Vein endothelial cell (primary cell): ENCODE measurements at places on chromosomes 3 and 15. TPM values are rescaled to one million over a fixed set of nuclear protein-coding genes. Genes with fewer than 3 reads are reported as not detected.

The CYP8B1 gene
- total RNA-seq = not detected in 2 replicates

The DUSP7 gene
- 17.1 and 21.2 TPM in 2 replicates for total RNA-seq

The CACNA2D2 gene
- total RNA-seq = under 0.01 TPM in 1 of 2 replicates, not detected in the other

The GOLGA8Q gene
- 0.33 and 0.48 TPM in 2 replicates for total RNA-seq

The PPP1R14D gene
- total RNA-seq = not detected in 2 replicates

The CCR3 gene
- not detected in 2 replicates for total RNA-seq

The MEIS2 gene
- 10.1 and 12.2 TPM in 2 replicates for total RNA-seq

The LDHAL6B gene
- not detected in 2 replicates for total RNA-seq

The LRTM1 gene
- total RNA-seq = not detected in 2 replicates

The RSL24D1 gene
- 76.5 and 77.7 TPM in 2 replicates for total RNA-seq

The GOLGA6A gene
- total RNA-seq = not detected in 2 replicates

The CLDN11 gene
- total RNA-seq = 698 and 1,051 TPM in 2 replicates

The GPR87 gene
- 0.19 and 0.33 TPM in 2 replicates for total RNA-seq

The ILDR1 gene
- not detected in 2 replicates for total RNA-seq

The GRIP2 gene
- not detected in 2 replicates for total RNA-seq

The DUT gene
- total RNA-seq = 39.2 and 39.5 TPM in 2 replicates

The CSPG4 gene
- total RNA-seq = 0.19 and 0.33 TPM in 2 replicates

The RASGRP1 gene
- total RNA-seq = under 0.01 and 0.76 TPM in 2 replicates

The GOLGA8T gene
- total RNA-seq = not detected in 2 replicates

The KLHL40 gene
- total RNA-seq = not detected in 2 replicates

The BSN gene
- total RNA-seq = 0.19 and 0.65 TPM in 2 replicates

The PARL gene
- 27.1 and 27.7 TPM in 2 replicates for total RNA-seq

The SLC15A2 gene
- total RNA-seq = under 0.01 and 0.33 TPM in 2 replicates

The RTP2 gene
- not detected in 2 replicates for total RNA-seq

The ALDH1A2 gene
- total RNA-seq = 39.8 and 51.1 TPM in 2 replicates

The TPRG1 gene
- 0.38 and 0.98 TPM in 2 replicates for total RNA-seq

The ZIC1 gene
- total RNA-seq = not detected in 2 replicates

The TBL1XR1 gene
- total RNA-seq = 117 and 127 TPM in 2 replicates

The GP9 gene
- not detected in 2 replicates for total RNA-seq

The CCR8 gene
- total RNA-seq = not detected in 2 replicates

The PPARG gene
- total RNA-seq = 23.2 and 36.9 TPM in 2 replicates

The GOLGA8G gene
- not detected in 2 replicates for total RNA-seq

The KNG1 gene
- not detected in 2 replicates for total RNA-seq

The STAC gene
- total RNA-seq = 0.57 and 0.98 TPM in 2 replicates

The CTXN2 gene
- total RNA-seq = not detected in 2 replicates

The DOCK3 gene
- total RNA-seq = under 0.01 and 0.19 TPM in 2 replicates

The FAM227B gene
- total RNA-seq = 3.8 and 3.9 TPM in 2 replicates

The CD200 gene
- 10.2 and 14.7 TPM in 2 replicates for total RNA-seq

The C3orf52 gene
- 5.9 and 6.4 TPM in 2 replicates for total RNA-seq

The COLQ gene
- 0.29 and 0.98 TPM in 2 replicates for total RNA-seq

The MORC1 gene
- not detected in 2 replicates for total RNA-seq

The ZPLD1 gene
- total RNA-seq = under 0.01 TPM in 1 of 2 replicates, not detected in the other

The LRCH3 gene
- total RNA-seq = 42.1 and 49.1 TPM in 2 replicates

The COPG1 gene
- total RNA-seq = 252 and 312 TPM in 2 replicates

The GCSAM gene
- not detected in 2 replicates for total RNA-seq

The CCR1 gene
- total RNA-seq = not detected in 2 replicates
